Central memory CD4-positive, alpha-beta T cell (primary cell): ENCODE measurements at places on chromosomes 11 and 22.

GRCh38 chr22:49155039-49155769 is 672.5 kb downstream of the BRD1 start:
- no peak for DNase-seq

DNA sequence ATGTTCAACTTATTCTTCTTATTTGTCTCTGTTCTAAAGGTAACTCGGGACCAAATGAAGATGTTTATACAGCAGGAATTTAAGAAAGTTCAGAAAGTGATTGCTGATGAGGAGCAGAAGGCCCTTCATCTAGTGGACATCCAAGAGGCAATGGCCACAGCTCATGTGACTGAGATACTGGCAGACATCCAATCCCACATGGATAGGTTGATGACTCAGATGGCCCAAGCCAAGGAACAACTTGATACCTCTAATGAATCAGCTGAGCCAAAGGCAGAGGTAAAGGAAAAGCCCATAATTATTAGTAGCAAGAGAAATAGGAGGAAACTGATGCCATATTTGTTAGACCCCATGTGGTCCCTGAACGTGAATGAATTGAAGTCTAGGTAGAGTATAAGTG is 63.3 kb downstream of the TRIM44 start:
- no peak for DNase-seq

DNA sequence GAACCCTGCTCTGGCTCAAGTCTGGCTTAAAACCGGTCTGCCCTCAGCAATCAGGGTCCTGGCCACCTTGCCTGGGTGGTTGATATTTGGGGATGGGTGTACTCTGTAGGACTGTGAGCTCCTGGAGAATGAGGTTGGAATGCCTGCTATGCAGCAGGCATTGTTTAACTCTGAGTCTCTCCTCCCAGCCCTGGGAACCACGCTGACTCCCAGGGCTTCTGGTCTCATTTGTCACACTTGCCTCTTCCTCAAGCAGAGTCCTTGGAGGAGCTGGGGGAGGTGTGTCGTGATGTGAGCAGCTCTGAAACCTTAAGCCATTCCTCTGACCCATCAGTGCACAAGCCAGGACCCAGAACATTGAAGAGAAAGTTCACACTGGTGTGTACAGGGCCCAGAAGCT is 340.1 kb downstream of the MN1 start:
- DNase-seq: no peak

DNA sequence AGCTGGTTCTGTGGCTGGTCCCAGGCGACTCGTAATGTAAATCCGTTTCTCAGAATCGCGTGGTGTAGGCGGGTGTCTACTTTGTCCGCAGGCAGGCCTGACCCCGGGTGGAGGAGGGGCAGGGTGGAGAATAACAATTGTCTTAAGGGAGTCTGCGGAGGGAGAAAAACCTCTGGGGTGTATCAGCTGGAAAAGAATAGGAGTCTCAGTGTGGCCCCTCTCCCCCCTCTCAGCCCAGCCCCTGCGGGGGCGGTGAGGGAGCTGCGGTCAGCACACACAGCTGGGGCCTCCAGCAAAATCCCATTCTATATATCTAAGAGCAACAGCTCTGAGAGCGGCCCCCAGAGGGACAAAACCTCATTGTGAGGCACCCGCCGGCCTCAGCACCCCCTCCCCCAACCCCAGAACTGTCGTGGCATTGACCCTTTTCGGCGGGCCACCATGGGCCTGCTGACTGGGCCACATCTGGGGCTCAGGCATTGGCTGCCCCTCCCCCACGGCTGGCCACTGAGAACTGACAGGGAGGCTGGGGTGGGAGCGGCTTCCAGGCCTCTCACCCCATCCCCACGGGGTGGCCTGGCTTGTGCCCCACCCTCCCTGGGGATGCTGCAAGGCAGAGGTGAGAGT is 2.7 kb upstream of the MYRF start:
- DNase-seq: no peak

GRCh38 chr11:67520856-67521824 is 2.1 kb downstream of the CABP2 start:
- DNase-seq: no peak

DNA sequence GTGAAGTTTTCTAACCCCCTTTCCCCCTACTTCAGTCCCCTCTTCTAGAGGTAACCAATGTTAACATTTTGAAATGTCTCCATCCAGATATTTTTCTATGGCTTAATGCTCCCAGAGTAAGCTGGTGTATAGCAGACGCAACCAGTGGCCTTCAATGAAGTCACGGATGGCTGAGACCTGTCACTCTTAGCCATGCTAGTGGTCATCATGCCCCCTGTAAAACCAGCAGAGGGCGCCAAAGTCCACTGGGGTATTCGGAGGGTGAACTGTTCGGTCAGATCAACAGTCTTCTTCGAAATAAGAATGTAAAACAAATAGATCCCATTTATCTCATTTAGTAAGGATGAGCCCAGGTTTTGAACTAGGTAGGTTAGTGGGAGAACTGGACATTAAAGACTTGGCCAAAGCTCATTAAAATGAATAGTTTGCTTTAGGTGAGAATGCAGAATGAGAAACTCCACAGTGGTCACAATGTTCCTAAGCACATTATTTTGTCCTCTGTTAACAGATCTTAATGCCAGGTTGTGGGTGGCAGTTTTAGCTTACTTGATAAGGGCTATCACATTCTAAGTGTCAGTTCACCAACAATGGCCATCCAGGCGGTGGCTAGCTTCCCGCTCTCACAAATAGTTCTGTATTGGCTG is 8.6 kb upstream of the MMP8 start:
- DNase-seq: no peak

DNA sequence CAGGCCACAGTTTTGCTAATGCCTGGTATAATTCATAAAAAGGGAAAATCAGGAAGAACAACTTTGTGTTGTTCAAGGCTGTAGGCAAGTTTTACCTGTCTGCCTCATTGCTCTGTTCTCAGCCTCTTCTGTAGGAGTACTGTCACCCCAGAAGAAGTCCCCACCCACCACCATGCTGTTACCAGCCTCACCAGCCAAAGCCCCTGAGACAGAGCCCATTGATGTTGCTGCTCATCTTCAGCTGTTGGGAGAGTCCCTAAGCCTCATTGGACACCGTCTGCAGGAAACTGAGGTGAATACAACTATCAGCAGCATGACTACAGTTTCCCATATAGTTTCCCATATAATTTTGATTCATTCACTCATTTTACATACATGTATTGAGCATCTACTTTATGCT is 11.6 kb upstream of the TOM1 start:
- no peak for DNase-seq

GRCh38 chr11:74755395-74755995 is 6.8 kb downstream of the RNF169 start:
- DNase-seq: no peak

GRCh38 chr11:134753771-134754520 is 341.9 kb upstream of the B3GAT1 start:
- DNase-seq: no peak

GRCh38 chr11:95154514-95154913 is 64.9 kb downstream of the ENDOD1 start:
- DNase-seq: peak; percentile 56

DNA sequence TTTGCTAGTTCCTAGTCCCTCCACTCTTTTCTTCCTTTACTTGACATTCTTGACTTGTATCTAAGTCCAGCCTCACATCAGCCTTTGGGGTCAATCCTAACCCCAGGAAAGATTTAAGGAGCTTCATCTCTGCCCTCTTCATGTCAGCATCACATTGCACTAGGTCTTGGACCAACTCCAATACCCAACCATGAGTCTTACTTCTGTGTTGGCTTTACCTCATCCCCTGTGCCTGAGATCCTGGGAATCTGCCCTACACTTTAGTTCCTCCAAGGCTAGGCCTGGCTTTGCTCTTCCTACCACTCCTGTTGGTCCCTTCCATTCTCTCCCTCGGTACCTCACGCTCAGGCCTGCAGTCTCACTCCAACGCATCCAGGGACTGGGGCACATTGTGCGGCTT is 117.0 kb downstream of the SLC1A2 start:
- DNase-seq: no peak

- DNase-seq: no peak
Measured at GRCh38 chr11:121145826-121146225, 44.8 kb downstream of the TECTA start.

DNA sequence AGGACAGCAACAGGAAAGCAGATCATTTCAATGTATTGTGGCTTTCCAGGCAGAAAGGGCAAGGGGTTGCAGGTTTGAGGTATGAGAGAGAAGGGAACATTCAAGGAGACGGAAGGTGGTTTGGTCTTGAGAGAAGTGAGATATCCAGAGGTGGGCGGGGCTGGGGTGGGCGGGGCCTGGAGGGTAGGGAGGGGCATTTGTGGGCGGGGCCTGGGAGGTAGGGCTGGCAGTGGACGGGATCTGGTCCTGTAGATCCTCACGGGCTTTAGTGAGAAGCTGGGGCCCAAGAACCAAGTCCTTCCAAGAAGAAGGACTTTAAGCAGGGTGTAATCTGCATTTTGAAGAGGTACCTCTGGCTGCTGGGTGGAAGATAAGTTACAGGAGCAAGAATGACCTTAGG is 199.2 kb downstream of the MN1 start:
- no peak for DNase-seq

DNA sequence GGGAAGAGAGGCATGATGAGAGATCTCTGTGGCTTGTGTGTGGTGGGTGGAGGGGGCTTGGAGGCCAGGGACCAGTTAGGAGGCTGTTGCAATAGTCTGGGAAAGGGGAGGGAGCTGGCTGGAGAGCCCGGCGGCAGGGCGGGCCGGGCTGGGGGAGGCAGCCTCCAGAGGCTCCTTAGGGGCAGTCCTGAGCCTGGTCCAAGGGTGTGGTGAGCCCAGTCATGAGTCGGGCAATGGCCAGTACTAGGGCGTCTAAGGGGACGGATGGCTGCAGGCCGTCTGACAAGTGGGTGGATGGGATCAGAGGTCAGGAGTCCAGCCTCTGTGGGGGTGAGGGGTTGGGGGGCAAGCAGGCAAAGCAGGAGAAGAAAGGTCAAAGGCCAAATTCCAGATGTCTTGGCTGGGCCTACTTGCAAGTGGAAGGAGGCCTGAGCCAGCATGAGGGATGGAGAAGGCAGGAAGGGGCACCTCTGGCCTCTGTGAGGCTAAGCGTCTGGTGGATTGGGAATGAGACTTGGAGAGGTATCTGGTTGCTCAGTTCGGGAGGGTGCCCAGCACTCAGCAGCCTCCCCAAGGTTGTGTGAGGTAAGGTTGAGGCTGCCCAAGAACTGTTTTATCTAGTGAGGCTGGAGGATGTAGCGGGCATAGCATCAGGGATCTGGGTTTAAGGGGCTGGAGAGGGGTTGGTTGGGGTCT is 6.0 kb upstream of the CD248 start:
- no peak for DNase-seq

DNA sequence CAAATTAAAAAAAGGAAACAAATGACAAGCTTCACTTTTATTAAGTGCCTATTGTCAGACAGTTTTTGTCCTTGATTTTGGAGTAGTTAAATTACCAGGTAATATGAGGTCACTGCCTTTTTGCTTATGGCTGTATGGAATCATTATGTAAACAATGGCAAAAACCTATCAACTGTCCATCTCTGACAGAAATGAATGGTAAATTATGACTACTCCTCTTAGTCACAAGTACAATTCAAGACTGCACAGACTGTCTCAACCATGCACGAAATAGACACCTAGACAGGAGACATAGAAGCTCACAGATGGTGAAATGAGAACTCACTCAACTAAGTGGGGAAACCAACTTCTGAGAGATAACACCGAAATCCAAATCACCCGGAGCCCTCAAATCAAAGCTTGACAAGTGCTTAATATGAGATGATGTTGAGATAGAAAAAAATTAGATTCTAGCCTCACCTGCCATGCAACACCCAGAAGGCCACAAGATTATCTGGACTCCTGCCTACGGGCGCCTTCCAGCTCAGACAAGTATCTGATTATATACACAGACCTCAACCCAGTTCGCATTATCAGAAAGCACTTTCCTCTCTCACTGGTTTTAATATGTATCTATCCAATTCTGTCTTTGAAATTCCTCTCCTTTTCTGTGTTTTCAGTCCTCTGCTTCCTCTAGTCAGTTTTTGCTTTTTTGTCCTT is 199.3 kb downstream of the CADM1 start:
- DNase-seq: no peak

DNA sequence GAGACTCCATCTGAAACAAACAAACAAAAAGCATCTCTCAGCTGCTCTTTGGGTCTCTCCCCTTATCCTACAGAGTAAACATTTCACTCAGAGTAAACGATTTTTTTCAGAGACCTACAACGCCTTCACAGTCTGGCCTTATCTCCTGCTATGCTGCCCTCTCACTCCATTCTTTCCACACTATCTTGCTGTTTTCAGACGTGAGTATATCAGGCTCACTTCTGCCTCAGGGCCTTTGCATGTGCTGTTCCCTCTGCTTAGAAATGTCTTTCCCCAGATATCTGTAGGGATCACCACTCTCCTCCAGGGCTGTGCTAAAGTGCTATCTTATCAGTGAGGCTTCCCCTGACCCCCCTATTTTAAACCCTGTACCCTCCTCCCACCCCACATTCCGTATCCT is 6.5 kb downstream of the RIBC2 start:
- no peak for DNase-seq

- DNase-seq: no peak
Measured at GRCh38 chr11:112182867-112183266, 7.6 kb downstream of the BCO2 start.

GRCh38 chr11:114307524-114308203 is 11.5 kb downstream of the NNMT start:
- DNase-seq: no peak

DNA sequence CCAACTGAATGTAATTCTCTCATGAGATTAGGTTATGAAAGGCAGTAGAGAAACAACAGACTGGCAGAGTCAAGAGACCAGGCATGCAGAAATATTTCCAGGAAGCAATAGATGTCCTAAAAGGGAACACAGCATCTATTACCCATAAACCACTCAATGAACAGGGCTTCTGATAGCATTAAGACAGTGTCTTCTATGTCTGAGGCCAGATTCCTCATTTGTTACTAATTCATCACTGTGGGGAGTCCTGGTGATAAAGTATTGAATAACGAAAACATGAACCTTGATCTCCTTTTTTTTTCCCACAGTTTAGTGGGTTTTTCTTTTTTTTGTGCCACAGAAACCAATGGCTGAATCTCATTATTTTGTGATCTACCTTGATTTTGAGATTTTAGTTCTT is 339.0 kb downstream of the METTL15 start:
- no peak for DNase-seq

GRCh38 chr11:74988541-74989259 is at the start of gene NEU3:
Gene NEU3 (plus strand): TSS chr11:74988933. CDS start chr11:74989061, 128 bp downstream.
- DNase-seq: peak; percentile 73

GRCh38 chr11:50070389-50070788 is 37.7 kb downstream of the OR4C45 start:
- no peak for DNase-seq

GRCh38 chr11:38594895-38595294 is 1996.9 kb upstream of the RAG2 start:
- no peak for DNase-seq

GRCh38 chr11:128745311-128746136 is 51.7 kb downstream of the FLI1 start:
- no peak for DNase-seq

GRCh38 chr11:126163074-126163700 is 48.3 kb downstream of the RPUSD4 start:
- no peak for DNase-seq

GRCh38 chr11:118084247-118084646 is 2.5 kb downstream of the SMIM35 start:
- no peak for DNase-seq
